ENCODE measurements at places on chromosomes 4 and X.

GRCh38 chr4:132540268-132540667, 608.8 kb upstream of the PCDH10 start:
- no peak for DNase-seq

DNA sequence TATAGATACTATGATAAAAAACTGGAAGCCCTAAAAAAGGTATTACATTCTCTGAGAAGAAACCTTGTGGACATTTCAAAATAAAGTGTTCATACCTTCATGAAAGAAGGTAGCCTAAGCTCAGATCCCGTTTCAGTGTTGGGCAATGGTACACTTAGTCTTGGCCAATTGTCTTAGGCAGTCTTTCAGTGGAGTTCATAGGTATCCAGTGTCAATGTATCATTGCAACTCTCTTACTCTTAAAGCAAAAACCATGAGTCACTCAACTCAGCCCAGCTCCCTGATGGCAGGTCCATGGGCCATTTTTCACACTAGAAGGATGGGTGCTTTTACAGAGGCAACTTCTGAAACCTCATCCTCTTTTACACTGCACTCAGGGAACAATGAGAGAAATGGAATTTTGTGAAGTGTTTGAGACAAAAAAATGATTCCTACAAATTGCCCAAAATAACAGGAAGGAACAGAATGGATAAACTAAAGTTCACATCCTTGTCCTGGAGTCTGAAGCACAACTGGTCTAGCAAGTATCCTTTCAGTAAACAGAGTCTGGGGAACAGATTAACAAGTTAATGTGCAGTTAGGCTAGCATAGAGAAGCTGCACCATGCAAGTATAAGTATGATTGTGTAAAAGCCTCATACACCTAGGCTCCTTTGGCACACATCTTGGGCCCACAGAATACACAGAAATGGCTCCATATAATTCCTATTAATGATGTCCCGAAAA, 7.0 kb upstream of the ZNF827 start:
- no peak for DNase-seq

- DNase-seq = no peak
Observed at GRCh38 chr4:172962564-172963353, 205.9 kb upstream of the GALNT7 start.

DNA sequence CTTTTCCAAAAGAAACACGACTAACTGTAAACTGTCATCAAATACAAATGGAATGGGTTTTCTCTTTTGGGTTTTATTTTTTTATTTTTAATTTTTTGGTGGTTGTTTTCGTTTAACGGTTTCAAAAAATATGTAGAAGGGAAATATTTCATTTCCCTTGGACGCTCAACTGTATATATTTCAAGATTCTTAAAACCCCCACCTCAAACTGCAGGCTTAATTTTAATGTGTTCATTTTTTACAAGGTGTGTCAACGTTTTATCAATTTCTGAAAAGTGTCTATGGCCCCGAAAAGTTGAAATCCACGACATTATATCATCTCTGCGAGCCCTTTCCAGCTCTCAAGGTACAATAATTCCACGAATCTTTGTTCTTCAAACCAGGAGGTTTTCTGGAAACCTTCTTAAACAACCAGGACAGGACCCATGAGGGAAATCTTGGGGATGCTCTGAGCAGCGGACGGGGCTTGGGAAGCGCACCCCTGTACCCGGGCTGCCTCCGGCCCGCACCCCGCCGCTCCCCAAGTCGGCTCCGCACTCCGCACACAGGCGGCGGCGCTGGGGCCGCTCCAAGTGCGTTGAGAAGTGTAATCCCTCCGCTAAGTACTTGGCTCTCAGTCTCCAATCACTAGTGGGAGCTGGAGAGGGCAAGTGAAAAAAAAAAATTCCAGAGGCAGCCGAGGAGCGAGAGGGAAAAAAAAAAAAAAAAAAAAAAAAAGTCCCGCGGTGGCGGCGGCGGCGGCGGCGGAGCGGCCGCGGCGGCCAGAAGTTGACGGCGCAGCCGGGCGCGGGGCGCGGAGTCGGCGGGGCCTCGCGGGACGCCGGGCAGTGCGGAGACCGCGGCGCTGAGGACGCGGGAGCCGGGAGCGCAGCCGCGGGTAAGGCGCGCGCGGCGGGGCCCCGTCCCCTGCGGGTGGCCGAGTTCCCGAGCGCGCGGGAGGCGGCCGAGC, at the start of gene BMPR1B:
TSS of gene BMPR1B (plus strand) at position 764 of the 949 bp plus-strand sequence. CDS start 346,470 bp downstream, outside the sequence.
- DNase-seq = no peak

- no peak for DNase-seq
Observed at GRCh38 chrX:119427024-119427794, 28.1 kb downstream of the SLC25A43 start.

- DNase-seq = peak; percentile 57
Observed at GRCh38 chrX:40651620-40652223, 4.4 kb upstream of the CXorf38 start.

DNA sequence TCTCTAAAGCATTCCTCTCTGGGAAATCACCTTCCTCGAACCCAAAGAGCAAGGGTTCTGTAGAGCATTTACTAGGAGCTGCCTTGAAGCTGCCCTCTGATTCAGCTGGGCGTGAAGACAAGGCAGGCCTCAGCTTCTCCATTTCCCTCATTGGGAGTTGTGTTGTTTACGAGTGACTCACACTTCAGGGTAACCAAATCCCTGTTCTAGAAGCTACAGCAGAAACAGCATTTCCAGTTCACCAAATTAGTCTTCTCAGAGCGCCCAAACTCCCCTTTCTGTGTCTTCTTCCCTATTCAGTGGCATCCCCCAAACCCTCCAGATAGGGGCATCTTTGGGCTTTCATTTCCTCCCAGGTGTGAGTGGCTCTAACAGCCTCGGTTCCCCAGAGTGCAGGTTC, 863 bp upstream of the XPNPEP2 start:
- DNase-seq = no peak

GRCh38 chr4:141207961-141208360, 12.7 kb upstream of the ZNF330 start:
- no peak for DNase-seq

GRCh38 chr4:121200795-121201472, 36.8 kb upstream of the TNIP3 start:
- no peak for DNase-seq

DNA sequence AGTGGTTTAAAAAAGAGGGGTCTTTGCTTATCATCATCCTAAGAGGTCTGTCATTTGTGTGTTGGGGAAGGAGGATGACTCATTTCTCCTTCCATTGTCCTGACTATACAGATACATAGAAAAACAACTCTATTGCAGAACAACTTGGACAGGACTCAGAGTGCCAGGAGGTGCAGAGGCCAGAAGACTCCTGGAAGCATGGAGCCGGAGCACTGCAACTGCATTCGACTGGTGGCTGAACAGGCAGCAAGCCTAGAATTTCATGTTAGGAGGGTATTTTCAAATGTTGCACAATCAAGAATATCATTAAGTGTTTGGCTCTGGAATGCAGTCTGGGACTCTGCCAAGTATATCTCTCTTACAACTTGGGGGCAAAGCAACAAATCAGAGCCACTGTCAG, 35.0 kb upstream of the MAML3 start:
- no peak for DNase-seq

GRCh38 chrX:102491766-102492165, 20.2 kb upstream of the TCP11X2 start:
- no peak for DNase-seq

DNA sequence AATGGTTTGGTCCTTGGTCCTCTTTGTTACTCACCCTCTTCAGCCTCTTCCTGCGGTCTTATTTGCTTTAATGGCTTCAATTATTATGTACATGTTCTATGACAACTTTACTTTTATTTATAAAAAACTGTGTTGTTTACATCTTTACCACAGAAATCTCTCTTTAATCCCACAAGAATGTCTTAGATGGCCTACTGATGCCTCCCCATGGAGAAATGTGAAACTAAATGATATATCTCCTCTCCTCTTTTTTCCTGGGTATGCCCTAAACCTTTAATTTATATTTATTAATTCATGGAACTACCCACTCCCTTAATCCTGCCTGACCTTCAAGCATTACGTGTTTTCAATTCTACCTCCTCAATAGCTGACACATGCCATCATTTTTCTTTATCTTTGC, 573.2 kb downstream of the CENPC start:
- DNase-seq = no peak

GRCh38 chr4:90425893-90426292, 298.7 kb downstream of the CCSER1 start:
- DNase-seq = no peak
